ENCODE measurements at places on chromosomes 3 and 15.
A peak's percentile ranks its signal among the peaks of the same experiment; 100 is the strongest.

- DNase-seq: no peak
These were observed 116.8 kb downstream of the CHST2 start for GRCh38 chr3:143236226-143236964.

DNA sequence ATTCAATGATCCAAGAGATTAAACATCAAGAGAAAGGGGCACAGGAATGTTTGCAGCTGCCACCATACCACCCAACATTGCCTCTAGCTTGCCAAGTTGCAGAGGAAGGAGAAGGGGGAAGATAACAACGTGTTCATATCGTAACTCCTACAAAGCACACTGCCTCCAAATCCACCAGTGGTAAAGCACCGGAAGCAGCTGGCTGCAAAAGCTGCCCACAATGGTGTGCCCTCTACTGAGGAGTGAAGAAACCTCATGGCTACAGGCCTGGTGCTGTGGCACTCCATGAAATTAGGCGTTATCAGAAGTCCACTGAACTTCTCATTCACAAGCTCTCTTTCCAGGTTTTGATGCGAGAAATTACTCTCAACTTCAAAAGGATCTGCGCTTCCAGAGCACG, 263.9 kb upstream of the STT3B start:
- no peak for DNase-seq

DNA sequence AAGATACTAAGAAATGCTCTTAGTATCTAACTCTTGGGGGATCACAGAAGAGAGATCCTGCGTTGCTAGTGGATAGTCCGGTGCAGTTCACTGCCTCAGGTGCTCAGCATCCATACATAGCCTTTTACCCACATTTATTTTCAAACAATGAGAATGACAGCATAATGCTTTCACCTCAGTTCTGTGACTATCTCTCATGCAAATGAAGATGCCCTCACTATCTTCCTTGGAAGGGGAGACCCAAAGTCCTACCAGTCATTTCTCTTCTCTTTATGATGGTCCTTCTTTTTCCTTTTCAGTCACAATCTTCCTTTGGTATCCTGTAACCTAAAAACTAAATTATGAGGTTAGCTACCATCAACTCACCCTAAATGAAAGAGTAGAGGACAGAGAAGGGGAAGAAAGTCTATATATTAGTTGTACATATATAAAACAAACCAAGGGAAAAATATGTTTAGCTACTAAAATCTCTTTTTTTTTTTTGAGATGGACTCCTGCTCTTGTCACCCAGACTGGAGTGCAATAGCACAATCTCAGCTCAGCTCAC, 30.9 kb upstream of the SLC28A2 start:
- DNase-seq: no peak

DNA sequence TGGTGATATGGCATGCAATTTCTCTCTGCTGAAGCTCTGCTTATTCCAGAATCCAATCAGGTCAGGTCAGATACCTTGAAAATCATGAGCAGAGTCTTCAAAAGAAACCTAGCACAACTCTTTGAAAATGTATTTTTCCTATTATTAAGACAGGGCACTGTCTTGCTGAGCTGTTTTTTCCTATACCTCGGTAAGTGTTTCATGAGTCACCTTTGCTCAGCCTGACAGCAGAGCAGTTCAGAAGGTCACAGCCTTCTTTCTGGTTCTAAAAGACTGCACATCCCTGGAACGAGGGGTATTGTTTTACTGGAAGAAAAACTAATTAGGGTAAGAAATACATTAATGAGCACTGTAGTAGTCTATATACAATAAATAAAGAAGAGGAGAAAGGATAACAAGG, 422.0 kb downstream of the SOX2 start:
- no peak for DNase-seq

DNA sequence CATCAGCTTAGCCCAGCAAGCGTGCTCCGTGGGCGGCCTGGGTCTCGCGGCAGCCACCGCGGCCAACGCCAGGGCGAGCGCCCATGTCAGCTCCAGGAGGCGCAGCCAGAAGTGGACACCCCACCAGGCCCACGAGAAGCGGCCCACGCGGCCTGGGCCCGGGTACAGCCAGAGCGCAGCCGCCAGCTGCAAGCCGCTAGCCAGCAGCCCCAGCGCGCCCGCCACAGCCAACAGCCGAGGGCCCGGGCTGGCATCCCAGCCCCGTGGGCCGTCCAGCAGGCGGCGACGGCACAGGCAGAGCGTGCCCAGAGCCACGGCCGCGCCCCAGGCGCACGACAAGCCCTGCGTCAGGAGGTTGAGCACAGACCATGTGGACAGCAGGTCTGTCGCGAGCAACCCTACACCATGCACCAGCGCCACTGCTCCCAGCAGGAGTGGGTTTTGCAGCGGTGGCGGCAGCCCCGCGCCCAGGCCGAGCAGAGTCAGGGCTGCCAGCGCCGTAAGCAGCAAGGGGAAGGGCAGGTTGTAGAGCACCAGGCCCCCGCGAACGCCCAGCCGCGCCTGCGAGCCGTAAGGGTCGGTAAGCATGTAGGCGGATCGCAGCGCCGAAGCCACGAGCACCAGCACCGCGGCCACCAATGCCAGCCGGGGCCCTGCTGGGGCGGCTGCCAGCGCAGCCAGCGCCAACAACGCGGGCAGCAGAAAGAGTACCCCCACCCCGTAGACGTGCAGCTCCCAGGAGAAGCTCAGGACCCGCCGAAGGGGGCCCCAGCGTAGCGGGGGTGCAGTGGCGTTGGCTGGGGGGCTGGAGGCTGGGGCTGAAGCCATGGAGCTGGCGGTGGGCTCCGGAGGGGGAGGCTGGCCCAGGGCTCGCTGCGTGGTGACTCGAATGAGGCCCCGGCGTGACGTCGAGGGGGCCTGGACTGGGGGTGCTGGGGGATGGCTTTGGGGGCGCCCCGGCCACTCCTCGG, 4.9 kb downstream of the PRRT3 start:
- DNase-seq: no peak

GRCh38 chr3:193857996-193858395, 265.0 kb downstream of the OPA1 start:
- no peak for DNase-seq

DNA sequence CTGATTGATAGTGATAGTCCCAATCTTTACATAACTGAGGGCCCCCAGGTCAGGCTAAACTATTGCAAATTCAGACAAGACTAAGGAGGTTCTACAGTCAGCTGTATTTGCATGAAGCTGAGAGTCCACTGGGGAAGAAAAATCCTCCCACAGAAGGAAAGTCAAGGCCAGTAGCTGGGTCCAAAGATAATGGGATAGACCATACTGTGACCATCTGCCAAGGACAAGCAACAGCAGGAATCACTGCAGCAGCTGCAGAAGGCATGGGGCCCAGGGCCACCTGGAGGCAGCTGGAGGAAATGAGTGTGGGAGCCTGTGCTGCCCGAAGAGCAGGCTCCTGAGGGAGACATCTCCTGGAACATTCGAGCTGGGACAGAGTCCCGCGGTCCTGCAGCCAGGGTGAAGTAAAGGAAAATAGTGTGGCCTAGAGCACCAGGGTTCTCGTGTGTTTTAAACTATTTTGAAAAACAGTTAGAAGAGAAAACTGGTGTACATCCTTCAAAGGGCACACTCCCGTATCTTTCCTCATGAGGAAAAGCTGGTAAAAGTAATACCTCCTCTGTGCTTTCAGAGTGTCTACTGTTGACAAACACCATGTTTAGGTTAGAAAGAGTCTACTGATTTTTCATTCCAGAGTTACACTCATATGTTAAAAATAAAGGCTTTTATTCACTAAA, 13.2 kb upstream of the TMEM212 start:
- no peak for DNase-seq

DNA sequence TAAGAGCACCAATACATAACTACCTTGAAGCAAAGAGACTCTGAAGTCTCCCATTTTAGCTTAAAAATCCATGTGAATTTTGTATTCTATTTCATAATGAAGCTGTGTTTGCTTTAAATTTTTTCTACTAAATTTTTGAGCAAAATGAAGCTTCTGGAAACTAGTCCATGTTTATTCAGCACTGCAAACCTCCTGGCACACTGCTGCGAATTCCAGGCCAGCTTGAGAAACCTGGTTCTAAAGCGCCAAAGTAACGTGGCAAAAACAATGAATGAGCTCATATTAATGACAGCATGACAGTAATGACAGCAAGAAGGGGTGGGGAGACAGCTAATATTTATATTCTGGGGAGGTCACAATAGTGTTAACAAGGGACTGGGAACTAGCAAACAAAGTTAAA, 25.7 kb downstream of the CEP152 start:
- no peak for DNase-seq

DNA sequence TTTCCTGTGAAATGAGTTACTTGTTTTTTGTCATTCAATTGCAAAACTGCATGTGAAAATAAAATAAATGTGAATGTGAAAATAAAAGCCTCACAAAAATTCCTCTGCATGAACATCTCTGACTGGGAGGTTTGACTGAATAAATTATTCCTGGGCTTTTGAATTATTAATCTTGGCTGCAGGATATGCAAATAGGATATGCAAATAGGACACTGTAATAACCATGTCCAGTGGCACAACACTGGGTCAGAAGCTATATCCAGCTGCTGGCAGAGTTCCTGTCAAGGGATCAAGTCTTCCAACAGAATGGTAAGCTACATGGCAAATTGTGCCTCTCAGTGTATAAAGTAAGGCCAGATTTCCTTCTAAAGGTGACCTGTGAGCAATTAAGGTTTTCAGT, at the start of gene SUCNR1:
SUCNR1 (plus strand) TSS at position 246 of the 400 bp plus-strand sequence. CDS start 6,250 bp downstream, outside the sequence.
- no peak for DNase-seq

- DNase-seq: peak; percentile 69
These were observed 5.6 kb downstream of the TIGIT start for GRCh38 chr3:114299421-114299820.

DNA sequence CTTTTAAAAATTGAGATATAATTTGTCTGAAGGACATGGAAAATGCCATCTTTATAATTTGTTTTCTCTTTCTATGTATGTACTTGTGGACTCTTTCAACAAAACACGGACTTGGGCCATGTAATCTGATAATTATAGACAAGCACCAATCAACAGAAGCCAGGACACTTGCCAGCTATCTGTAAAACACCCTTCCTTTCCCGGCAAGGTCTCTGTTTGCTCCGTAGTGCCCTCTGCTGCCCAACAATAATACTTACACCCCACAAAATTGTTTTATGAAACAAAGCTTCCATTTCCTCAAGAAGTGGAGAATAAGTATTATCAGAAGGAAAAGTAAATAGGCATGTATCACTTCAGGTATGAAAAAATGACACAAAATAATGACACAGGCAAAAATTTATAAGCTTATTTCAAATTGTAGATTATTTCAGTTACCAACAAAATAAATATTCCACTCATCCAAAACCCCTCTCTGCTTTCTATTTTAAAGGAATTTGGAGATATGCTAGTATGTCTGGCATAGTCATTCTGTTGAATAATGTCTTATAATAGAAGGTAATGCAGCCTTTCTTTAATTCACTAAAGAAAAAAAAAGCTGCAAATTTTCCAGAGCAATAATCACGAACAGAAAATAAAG, 32.8 kb downstream of the MYH15 start:
- DNase-seq: peak; percentile 58

GRCh38 chr3:134312873-134313846, 61.1 kb downstream of the AMOTL2 start:
- DNase-seq: no peak

GRCh38 chr15:92666780-92667179, 11.2 kb upstream of the FAM174B start:
- DNase-seq: no peak

DNA sequence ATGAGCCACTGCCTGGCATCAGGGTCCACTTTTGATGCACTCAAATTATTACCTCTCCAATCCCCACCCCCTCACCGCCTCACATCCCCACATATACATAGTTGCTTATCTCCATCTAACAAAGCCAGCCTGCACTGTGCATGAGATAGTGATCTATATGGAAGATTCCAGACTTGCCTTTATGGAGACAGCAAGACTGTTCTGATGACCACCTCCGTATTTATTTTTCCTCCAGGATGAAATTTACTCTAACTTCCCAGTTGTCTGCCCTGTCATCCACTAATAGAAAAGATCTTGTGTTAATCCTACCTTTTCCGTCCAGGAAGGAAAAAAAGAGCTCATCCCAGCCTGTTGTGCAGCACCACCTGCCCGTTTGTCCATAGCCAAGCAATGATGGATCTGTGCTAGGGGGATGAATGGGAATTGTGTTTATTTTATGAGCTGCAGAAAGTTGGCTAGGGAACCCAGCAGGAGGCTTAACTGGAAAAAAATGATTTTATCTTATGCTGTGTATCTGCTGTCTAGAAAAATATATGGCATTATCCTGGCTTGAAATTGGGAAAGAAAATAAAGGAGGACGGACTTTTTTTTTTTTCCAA, 114.5 kb downstream of the CD47 start:
- no peak for DNase-seq

- no peak for DNase-seq
These were observed 31.7 kb upstream of the XCR1 start for GRCh38 chr3:46058981-46059380.

DNA sequence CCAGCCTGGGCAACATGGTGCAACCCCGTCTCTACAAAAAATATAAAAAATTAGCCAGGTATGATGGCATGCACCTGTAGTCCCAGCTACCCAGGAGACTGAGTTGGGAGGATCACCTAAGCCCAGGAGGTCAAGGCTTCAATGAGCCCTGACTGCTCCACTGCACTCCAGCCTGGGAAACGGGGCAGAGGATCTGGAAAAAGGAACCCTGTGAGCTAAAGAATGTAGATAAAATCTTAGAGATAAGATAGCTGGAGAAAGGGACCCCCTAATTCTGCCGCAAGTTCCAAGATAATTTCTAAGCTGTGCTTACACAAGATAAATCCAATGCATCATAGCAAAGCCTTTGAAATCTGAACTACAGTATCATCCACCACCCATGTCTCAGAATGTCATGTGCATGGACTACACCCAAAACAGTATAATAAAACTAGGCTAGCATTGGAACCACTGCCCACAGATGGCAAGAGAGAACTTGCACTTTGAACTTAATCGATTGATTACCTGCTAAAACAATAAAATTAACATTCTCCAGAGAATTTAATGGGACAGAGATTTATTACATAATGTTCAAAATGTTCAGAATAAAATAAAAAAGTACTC, 99.9 kb downstream of the TRIM42 start:
- DNase-seq: no peak

DNA sequence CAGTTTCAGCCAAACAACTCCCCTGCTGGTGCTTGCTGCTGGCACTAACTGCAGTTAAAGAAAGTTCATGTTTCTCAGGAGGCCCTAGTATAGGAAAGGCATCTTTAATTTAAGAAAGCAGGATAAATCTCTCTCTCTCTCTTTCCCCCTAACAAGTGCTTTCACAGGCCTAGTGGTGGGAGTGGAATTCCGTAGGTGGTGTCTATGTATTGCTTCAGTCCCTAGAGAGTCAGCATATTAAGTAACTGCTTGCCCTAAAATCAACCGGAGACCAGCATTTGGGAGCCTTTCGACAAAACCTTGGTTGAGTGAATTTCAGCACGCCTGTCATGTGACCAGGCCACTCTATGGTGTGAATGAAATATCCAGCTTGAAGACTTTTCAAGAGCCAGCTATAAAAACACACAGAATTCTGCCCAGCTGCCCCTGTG, 169.2 kb upstream of the TGFBR2 start:
- DNase-seq: no peak

DNA sequence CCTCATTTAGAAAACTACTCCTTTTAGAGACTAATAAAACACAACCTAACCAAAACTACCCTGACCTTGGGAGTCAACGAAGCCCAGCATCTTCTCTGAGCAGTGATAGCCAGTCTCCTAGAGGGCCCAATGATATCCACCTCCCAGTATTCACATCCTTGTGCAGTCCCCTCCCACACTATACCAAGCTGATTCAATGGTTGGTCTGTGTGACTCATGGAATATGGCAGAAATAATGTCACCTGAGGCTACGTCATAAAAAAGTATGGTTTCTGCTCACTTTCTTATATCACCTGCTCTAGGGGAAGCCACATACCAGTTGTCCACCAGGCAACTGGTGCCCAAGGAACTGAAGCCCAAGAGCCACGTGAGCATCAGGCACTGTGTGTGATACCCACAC, 21.4 kb upstream of the USF3 start:
- no peak for DNase-seq

GRCh38 chr15:34213690-34214089, 3.8 kb upstream of the KATNBL1 start:
- DNase-seq: no peak
